ENCODE measurements at places on chromosomes 7 and 10. TPM values are rescaled to one million over a fixed set of nuclear protein-coding genes. Genes with fewer than 3 reads are reported as not detected.

Gene PKD2L1
- polyA plus RNA-seq, result 0.39 TPM

GRCh38 chr10:71920540-71921323 is 43.5 kb upstream of the CHST3 start:
- no peak for DNase-seq

DNA sequence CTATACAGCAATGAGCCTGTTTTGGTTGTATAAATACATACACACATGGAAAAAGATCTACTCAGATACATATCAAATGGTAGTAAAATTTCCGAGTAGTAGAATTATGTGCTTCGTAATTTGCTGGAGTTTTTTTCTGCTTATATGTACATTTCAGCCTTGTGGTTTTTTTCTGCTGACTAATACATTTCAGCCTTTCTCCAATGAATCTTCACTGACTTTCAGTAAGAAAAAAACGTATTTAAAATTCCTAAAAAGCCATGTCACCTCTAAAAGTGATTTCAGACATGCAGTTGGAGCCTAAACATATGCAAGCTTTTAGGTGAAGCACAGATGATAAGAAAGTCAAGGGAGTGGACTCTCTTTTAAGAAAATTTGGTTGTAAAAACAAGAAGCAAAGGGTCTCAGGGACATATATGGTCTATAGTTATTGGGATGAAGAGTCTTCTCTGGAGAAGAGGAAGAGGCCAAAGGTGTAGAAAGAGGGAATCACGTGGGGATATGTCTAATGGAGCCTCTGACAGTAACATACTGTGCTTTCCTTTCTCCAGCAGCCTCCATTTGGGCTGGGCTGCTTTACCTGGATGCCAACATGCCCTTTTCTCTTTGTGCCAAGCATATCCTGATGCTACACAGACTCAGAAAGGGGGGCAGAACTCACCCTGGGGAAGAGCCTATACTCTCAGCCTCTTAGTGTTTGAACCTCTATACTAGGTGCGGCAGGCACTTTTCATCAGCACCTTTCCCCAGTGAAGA is 2.4 kb downstream of the AMPH start:
- DNase-seq, result no peak

- no peak for DNase-seq
These were observed 27.1 kb upstream of the SAR1A start for GRCh38 chr10:70197235-70197945.

- peak; percentile 89 for DNase-seq
These were observed at the start of gene TNPO3 for GRCh38 chr7:129054438-129055293. Gene TNPO3, minus strand, starts transcription at chr7:129055111. Its CDS starts 341 bp downstream, at chr7:129054770.

DNA sequence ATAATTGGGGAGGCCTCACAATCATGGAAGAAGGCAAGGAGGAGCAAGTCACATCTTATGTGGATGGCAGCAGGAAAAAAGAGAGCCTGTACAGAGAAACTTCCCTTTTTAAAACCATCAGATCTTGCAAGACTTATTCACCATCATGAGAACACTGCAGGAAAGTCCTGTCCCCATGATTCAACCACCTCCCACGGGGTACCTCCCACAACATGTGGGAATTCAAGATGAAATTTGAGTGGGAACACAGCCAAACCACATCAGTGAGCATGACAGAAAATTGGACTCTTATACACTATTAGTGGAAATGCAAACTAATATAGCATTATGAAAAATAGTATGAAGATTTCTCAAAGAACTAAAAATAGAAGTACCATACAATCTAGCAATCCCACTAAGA is 271.2 kb downstream of the MAGI2 start:
- no peak for DNase-seq
